ENCODE measurements at places on chromosomes 2 and 18.
A peak's percentile ranks its signal among the peaks of the same experiment; 100 is the strongest.

- DNase-seq: no peak
Measured at GRCh38 chr2:26542676-26543505, 65.0 kb upstream of the OTOF start.

- DNase-seq: no peak
Measured at GRCh38 chr2:151191001-151191400, 70.7 kb downstream of the RBM43 start.

DNA sequence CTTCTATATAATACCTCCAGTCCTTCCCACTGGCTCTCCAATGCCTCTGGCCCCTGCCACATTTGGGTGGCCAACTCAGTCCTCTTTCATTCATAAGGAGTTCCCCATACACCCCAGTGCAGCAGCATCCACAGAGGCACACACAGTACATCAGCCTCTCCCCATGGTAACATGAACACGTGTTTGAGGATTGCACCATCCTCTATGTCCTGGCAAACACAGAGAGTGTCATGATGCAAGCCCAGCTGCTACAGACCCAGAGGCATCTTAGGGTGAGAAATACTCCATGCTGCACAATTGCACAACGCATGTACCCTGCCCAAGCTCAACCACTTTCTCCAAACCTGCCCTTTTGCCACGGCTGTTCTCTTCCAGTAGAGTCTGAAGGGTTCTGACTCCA, 11.5 kb downstream of the IGFBP5 start:
- peak; percentile 88 for DNase-seq

- no peak for DNase-seq
Measured at GRCh38 chr2:159128191-159128590, 158.3 kb downstream of the WDSUB1 start.

- DNase-seq: peak; percentile 80
Measured at GRCh38 chr2:98730053-98730706, 752 bp downstream of the MGAT4A start.

DNA sequence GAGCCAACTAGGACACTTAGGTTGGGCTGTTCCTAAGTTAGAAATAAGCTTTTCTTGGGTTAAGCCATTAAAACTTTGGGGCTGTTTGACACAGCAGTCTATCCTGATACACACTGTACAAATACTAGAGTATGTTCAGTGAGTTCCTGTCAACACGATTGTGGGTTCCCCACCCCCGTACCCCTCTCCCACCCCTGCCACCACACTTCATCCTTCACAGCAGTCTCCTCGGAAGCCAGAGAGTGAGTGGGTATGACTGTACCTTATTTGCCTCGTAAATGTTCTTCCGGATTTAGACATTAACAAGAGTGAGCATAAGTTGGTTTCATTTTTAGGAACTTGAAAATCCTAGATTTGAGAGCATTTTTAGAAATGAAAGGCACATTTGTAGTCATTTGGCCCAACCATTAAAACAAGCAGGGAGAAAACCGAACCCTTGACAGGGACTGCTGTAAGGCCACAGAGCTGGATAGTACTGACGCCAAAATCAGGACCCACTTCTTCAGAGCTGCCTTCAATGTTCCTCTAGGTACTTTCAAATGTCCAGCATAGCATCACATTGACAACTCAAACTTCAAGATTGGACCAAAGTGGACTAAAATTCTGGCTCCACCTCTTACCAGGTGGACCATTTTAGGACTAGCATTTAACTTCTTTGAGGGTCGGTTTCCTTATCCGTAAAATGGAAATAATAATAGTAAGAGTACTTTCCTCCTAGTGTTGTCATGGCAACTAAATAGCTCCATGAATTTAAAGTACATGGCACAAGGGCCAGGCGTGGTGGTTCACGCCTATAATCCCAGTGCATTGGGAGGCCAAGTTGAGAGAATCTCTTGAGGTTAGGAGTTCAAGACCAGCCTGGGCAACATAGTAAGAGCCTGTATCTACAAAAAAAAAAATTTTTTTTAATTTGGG, 166.3 kb upstream of the SERTAD2 start:
- no peak for DNase-seq

DNA sequence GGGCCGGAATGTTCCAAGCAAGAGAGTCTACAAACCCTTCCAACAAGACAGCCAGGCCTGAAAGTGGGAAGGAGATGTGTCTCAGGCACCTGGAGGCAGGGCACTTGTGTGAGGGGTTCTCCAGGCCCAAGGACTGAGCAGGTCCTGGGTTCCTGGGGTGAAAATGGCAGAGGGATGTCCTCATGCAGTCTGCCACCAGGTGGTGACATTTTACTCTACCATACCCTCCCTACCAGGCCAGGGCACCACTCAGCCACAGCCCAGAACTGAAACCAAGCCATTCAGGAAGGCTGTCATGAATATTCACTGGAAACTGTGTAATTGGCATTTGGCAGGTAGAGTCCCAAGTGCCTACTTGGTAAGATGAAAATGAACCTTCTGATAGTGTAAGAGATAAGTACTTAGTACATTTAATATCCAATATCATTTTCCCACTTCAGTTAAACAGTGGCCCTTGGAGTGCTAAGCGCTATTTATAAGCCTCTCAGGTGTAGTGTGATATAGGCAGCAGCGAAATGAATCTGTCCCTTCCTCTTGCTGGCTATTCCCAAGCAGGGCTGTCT, 185.1 kb downstream of the MYO5B start:
- peak; percentile 53 for DNase-seq

DNA sequence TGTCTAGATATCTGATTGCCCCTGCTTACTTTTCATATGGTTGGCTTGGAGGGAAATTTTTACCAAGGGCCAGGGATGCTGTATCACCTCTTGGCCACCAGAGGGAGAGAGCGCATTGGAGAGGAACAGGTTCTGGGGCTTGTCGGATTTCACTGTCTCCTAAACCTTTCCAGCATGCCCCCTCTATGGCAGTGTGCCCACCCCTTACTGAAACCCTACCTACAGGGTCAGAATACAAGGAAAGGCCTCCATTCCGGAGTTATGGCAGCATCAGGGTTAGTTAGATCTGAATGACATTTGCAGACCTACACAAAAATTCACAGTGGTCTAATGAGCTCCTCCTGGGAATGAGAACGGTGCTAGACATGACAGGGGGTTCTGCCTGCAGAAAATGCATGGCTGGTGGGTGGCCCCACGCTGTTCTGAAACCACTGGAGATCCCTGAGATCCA, 5.8 kb downstream of the SLC14A2 start:
- peak; percentile 5 for DNase-seq

GRCh38 chr2:31987454-31988220, 23.2 kb downstream of the MEMO1 start:
- peak; percentile 39 for DNase-seq

DNA sequence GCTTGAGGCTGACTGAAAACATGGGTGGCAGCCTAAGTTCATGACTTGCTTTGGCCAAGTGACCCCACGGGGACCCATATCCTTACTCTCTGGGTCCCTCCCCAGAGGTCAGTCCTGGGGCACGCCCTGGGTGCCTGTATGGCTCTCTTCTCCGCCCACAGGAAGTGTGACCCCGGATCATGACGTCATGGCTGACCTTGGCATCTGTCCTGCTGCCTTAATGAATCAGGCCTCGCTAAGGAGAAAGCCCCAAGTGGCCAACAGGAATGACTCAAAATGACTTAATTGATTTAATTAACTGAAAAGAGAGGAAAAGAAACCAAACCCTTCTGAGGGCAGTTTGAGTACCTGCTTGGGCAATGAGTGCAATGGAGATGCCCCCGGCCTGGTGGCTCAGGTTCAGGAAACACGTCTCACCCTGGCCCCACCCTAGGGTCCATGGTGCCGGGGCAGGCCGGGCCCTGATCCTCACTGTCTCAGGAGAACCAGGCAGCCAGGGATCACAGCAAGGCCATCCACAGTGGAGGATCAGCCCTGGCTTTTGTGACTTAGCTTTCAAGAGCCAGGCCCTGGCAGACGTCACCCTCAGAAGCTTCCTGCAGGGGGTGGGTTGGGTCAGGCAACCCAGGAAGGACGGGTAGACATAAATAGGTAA, 112.0 kb downstream of the CYP26B1 start:
- no peak for DNase-seq

- no peak for DNase-seq
Measured at GRCh38 chr18:21774722-21775121, 34.1 kb downstream of the MIB1 start.

- no peak for DNase-seq
Measured at GRCh38 chr2:204860274-204860673, 315.0 kb downstream of the PARD3B start.

Data from trophoblast cell (in vitro differentiated cells and primary cell).